ENCODE measurements at places on chromosomes 6 and 20.

- no peak for DNase-seq
Measured at GRCh38 chr6:104400844-104401243, 458.9 kb downstream of the HACE1 start.

DNA sequence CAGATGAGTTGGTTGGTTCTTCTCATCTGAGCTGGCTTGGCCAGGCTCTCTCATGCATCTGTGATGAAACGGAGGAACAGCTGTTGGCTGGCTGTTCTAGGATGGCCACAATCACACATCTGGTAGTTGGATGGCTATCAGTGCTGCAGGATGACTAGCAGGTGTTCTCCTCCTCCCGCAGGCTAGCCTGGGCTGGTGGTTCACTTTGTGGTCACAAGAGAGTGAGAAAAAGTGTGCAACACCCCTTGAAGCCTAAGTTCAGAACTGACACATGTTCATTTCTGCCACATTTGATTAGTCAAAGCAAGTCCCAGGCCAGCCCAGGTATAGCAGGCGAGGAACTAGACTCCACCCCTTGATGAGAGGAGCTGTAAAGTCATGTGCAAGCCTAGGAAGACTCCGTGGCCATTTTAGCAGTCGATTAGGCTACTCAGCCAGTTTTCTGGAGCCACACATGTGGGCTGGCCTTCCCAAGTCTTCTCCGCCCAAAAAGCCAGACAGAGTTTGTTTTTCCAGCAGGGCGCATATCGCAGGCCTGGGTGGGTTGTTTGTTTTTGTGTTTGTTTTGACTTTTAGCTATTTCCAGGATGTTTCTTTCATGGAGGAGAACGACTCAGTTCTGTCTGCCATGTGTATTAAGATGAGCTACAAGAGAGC lies 120.8 kb downstream of the ISM1 start:
- no peak for DNase-seq

GRCh38 chr6:44233567-44234100 lies 10.2 kb downstream of the SLC29A1 start:
- no peak for DNase-seq

DNA sequence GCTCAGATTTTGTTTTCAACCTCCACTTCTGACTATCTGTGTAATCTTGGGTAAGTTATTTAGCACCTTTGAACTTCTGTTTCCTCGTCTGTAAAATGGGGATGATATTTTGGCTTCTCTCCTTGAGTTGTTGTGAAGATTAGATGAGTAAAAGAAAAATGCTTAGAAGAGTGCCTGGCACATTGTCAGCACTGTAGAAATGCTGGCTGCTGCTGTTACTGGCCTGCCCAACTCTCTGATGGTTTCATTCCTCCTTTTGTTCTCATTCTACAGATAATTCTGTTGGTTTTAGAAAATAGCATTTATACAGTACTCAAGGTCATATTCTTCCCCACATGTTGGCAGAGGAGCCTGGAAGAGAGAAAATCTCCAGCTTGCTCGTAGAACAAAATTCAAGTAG lies 547.2 kb upstream of the JAG1 start:
- DNase-seq: no peak

DNA sequence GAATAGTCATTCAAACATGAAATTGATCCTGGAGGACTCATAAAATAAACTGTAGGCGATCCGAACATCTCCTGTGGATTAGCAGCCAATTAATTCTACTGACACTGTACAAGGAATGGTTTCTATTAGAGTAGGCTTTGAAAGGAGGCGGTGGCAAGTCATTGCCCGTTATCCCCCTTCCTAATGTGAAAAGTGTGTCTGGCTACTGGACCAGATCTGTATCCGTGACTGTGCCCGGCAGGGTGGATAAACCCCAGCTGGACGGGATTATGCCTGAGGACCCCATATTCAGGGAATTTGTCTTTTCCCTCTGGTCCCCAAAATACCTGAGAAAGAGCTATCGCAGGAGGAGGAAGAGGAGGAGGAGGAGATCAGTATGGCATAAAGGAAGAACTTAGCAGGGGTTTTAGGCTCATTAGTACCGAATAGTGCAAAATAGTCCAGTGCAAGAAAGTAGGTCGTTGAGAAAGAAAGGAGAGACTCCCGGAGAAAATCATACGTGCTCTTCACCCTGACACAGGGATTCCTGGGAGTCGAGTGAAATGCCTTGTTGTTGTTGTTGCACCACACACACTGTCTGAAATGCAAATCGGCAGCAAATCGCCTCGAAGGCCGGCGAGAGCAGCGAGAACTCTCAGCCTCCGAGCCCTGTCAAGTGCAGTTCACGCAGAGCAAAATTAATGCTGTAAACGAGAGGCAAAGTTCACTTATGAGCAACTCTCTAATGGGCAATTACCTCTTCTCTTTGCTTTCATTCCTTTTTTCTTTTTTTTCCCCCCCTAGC lies 178.9 kb upstream of the ARID1B start:
- DNase-seq: no peak

DNA sequence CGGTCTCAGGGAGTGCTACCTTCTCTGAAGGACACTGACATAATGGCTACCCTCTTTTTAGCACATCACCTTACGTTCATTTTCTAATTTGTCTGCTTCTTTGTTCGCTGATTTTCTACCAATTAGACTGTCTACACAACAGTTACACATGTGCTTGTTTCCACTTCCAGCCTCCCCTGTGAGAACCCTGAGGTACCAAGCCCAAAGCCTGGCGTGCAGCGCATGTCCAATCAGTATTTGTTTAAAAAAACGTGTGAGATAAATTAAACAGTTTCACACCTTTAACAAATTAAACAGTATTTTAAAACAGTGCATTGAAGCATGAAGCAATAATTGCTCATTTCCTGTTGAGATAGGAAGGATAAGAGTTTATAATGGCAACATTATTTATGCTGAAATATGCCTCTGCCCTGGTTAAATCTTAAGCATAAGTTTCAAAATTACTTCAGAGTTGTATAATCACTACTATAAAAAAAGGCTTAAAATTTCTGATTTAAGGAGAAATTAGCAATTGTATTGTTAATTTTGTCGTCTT lies 88.9 kb downstream of the MAP3K5 start:
- no peak for DNase-seq

DNA sequence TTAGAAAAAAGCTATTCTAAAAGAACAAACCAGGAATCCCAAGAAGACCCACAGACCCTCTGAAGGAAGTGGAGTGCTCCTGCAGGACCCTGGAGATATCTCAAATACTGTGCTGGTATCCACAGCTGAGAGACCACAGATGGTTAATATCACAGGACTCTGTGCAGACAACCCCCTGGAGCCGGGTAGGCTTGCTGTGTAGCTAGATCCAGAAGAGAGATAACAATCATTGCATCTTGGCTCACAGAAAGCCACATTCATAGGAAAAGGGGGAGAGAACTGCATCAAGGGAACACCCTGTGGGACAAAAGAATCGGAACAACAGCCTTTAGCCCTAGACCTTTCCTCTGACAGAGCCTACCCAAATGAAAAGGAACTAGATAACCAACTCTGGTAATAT lies 689.5 kb downstream of the PHF3 start:
- DNase-seq: no peak

Measured in NCI-H1694 (cell line).